ENCODE measurements at places on chromosomes 7 and 10.

DNA sequence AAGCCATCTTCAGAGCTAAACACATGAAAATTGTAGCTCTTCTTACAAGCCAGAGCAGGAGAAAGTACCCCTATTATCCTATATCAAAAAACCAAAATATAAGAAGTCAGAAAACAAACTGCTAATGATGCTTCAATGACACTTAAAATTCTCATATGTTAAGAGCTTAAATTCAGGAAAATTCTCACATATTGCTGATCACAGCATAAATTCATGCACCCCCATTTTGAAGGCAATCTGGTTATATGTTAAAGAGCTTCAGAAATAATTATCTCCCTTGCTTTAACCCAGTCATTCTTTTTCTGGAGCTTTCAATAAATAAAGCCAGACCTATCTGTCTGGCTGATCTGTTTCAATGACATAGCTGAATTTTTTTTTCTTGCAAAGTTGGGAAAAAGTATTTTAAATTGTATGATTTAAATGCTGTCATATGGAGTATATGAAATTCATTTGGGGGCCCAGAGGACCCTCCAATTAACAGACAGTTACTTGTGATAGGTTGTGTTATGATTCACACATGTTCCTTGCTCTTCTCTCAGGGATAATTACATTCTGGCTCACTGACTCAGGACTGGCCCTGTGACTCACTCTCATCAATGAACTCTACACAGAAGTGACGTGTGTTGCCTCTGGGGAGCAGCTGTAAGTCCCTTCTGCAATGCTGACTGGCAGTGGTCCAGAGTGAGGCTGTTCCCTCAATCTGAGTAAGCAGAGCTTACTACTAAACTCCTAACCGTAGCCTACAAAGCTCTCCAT is 85.2 kb downstream of the HGF start:
- no peak for DNase-seq
- no peaks in the 10 kb centered on the region for H3K36me3 ChIP-seq
- H3K27ac ChIP-seq = no peak overlapping the region
- H3K27me3 ChIP-seq = no peaks in the 10 kb centered on the region

- H3K27me3 ChIP-seq = no peaks in the 10 kb centered on the region
- DNase-seq = no peak
- no peak overlapping the region for H3K4me3 ChIP-seq
- H3K27ac ChIP-seq = no peak overlapping the region
- no peaks in the 10 kb centered on the region for H3K4me1 ChIP-seq
These were observed 270.5 kb downstream of the CNTNAP2 start for GRCh38 chr7:146387140-146387539.

- peaks cover 2% of the 10 kb centered on the region for H3K27me3 ChIP-seq
- no peak overlapping the region for H3K27ac ChIP-seq
- no peaks in the 10 kb centered on the region for H3K36me3 ChIP-seq
- DNase-seq = no peak
- H3K4me3 ChIP-seq = no peak overlapping the region
- H3K4me1 ChIP-seq = peaks cover 43% of the 10 kb centered on the region
These were observed 75.1 kb downstream of the ZMIZ1 start for GRCh38 chr10:79143879-79144278.

- no peaks in the 10 kb centered on the region for H3K4me1 ChIP-seq
- H3K4me3 ChIP-seq = no peak overlapping the region
- peaks cover 19% of the 10 kb centered on the region for H3K27me3 ChIP-seq
- no peak overlapping the region for H3K27ac ChIP-seq
- no peaks in the 10 kb centered on the region for H3K36me3 ChIP-seq
These were observed 116.9 kb upstream of the SVIL start for GRCh38 chr10:29751684-29752083.

GRCh38 chr7:8443576-8444467 is 10.4 kb downstream of the NXPH1 start:
- DNase-seq = no peak
- peaks cover 36% of the 10 kb centered on the region for H3K27me3 ChIP-seq
- peak overlapping the region; percentile 62 for H3K27ac ChIP-seq
